Esophagus mucosa (tissue), 1 donor: ENCODE measurements at places on chromosomes 7 and 10.
A peak's percentile ranks its signal among the peaks of the same experiment; 100 is the strongest.

DNA sequence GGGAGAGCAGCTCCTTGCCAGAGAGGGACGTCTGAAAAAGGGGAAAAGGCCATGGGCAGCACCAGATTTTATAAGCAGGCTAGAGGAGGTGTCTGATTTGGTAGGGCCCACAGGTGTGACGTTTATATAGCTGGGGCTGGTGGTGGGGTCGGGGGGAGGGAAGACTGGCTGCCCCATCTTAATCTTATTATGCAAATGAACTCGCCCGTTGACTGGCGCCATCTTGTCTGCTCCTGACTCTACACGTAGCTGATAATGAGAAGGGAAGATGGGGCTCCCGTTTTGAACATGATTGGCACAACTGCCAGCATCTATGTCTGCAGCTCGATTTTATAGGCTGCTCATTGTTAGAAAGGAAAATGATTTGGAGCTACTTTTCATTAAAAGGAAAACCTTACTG is 28.6 kb upstream of the CADPS2 start:
- ATAC-seq = no peak

- no peak for ATAC-seq
Observed at GRCh38 chr10:56623064-56623463, 262.0 kb upstream of the ZWINT start.

DNA sequence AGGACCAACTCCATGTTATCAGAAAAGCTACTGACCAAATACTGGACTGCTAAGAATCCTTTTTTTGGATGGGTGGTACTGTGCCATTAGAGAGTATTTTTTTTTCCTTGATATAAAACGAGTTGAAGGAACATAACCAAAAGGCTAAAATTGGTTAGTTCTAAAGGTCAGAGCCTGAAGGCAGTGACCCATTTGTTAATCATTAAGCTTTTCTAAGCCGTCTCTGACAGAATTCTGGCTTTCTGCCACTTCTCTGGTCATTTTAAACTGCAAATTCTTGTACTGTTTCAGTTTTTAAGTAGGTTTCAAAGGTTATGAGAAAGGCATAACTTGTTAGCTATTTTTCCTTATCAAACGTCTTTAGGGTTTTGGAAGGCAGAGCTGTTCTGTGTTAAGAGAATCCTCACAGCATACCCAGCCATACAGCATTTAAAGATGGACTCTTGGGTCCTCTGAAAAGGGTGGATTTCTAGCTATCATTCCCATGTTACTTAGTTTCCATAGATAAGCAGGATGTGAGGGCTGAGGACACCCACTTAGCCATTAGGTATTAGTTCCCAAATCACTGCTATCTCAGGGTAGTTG is 196.8 kb downstream of the RNLS start:
- no peak for ATAC-seq

DNA sequence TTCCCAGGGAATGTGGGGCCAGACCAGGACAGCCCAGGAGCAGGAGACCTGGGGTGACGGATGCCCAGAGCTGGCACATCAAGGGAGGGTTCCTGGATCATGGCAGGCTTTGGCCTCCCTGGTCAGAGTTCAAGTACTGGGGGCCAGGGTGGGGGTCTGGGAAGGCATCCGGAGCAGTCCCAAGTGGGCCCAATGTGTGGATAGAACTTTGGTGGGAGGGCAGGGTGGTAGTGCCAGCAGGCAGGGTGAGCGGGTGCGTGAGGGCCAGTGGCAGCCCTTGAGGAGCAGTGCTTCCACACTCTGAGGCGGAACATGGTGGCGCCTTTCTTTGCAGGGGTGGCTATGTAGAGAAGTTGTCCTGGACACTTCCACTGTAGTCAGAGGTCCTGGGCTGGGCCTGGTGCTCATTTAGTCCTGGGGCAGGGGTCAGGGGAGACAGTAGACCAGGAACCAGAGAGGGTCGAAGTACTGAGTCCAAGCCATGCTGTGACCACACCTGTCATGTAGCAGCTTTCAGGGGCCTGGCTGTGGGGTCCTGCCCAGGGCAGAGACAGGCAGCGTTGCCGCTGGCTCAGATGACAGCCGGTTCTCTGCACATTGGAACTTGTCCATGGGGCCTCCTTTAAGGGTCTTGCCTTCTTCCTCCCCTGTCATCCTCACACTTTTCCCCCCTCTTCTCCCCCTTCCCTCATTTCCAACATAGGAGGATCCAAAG is 22.2 kb upstream of the CSGALNACT2 start:
- no peak for ATAC-seq

DNA sequence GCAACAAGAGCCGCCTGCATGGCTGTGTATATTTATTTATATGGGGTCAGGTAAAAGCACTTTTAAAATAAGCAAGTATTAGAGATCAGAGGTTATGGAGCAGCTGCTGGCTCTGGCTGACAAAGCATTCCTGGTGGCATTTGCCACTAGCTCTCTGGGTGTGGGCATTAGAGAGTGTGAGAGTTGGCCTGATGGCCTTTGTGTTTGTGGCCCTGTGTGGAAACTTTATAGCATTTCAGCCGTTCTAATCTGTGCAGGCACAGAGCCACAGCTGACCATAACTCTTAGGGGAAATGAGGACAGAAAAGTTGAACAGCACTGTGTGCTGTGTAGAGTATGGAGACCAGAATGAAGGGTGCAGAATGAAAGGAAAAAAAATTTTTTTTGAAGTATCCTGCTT is 118.9 kb downstream of the AUTS2 start:
- ATAC-seq = no peak

DNA sequence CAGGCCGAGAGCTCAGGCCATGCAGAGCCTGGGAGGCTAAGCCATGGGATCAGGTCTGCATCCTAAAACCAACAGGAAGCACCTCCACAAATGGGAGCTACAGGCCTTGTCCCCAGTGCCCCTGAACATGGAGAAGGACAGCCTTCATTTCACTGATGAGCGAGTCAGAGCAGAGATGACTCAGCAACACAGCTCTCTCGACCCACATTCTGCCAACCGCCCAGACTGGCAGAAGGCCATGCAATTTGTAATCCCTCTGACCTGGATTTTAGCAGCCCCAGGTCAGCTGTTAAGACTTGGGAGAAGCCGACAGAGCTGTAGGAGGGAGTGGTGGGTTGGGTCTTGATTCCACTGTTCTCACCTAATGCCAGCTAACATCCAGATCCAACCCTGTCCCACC is 25.5 kb downstream of the VOPP1 start:
- peak; percentile 83 for ATAC-seq

GRCh38 chr7:84677117-84677732 is 482.6 kb upstream of the SEMA3A start:
- ATAC-seq = no peak

GRCh38 chr7:836429-836828 is 4.2 kb downstream of the SUN1 start:
- ATAC-seq = peak; percentile 6

- no peak for ATAC-seq
Observed at GRCh38 chr7:151246851-151247580, 1.5 kb downstream of the SMARCD3 start.

DNA sequence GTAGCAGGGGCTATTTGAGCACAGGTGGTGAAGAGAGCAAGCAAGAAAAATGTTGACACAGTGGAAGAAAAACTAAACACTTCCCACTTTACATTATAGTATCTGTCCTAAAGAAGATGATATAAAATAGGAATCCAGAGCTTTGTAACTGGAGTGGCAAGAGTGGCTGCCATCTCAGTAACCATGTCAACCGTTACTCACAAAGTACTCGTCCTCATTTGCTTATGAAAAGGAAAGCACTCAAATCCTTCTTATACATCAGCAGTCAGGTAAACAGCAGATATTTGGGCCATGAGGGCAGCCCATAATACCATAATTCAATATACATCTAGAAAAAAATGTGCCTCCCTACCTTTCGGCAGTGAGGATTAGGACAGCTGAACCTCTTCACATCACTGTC is 70.1 kb downstream of the RNF216 start:
- no peak for ATAC-seq

DNA sequence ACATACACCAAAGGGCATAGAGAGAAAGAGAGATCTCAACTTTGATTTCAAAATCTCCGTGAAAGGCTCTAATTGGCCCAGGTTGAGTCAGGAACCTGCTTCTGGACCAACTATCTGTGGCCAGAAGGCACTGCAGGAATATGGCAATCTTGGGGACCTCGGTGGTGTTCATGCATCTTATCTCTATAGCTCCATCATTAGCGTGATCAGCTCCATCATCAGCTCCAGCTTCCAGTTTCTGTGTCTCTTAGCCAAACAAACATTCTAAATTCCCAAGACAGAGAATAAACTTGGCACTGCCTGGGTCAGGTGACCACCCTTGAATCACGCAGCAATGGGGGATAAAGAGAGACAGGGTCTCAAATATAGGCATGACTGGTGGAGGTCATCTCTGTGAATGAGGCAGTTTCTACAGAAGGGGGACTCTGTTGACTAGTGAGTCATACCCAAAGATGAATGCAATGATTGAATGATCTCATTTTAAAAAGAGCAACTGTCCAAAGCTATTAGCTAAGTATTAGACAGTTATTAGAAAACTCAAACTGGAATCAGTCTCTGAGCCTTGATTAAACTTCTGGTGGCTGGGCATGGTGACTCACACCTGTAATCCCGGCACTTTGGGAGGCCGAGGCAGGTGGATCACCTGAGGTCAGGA is 5.4 kb upstream of the NRF1 start:
- no peak for ATAC-seq

GRCh38 chr10:102994531-102995295 is 76.6 kb downstream of the CNNM2 start:
- no peak for ATAC-seq

GRCh38 chr7:71388181-71388580 is 256.2 kb downstream of the GALNT17 start:
- no peak for ATAC-seq

GRCh38 chr7:157686285-157686894 is 349.6 kb downstream of the DNAJB6 start:
- no peak for ATAC-seq

DNA sequence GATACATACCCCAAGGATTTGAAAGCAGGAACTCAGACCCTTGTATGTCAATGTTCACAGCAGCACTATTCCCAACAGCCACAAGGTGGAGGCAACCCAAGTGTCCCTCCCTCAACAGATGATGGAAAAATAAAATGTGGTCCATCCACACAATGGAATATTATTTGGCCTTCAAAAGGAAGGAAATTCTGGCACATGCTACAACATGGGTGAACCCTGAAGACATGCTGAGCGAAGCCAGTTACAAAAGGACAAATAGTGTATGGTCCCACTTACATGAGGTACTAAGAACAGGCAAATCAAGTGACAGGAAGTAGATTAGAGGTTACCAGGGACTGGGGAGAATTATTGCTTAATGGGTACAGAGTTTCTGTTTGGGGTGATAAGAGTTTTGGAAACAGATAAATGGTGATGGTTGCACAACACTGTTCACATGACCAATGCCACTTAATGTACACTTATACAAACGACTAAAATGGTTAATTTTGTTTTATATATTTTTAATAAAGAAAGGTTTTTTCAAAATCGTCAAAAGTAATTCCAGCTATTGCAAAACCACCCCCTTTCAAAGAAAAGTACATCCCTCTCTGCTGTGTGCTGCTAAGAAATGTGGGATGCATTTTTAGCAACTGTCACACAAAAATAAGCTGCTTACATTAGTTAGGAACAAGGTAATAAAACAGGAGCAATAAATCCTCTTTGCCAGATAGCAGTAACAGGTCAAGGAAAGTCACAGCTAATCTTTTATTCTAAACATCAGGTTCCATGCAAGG is 85.7 kb downstream of the GRB10 start:
- ATAC-seq = no peak

DNA sequence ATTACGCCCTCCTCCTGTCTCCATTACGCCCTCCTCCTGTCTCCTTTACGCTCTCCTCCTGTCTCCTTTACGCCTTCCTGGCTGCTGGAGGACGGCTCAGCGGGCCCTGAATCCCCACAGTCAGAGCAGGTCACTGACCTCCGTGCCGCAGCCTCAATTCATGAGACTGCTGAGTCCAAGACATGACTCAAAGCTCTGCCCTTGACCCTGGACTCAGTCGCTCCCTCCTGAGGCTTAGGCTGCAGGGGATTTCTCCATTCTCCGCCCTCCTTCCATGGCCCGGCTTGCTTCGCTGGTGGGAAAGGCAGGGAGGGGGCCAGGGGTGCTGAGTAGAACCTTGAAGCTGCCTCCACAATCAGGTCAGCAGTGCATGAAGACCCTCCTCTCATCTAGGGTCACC is 21.0 kb upstream of the FOXL3 start:
- ATAC-seq = no peak

DNA sequence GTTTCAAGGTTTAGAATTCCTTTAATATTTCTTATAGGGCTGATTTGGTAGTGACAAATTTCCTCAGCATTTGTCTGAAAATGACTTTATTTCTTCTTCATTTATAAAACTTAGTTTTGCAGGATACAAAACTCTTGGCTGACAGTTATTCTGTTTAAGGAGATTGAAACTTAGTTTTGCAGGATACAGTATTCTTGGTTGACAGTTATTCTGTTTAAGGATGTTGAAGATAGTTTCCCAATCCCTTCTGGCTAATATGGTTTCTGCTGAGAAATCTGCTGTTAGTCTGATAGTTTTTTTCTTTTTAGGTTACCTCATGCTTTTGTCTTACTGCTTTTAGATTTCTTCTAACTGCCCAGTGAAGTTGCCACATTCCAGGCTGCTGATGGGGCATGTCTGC is 186.8 kb downstream of the ITGB1 start:
- ATAC-seq = no peak

DNA sequence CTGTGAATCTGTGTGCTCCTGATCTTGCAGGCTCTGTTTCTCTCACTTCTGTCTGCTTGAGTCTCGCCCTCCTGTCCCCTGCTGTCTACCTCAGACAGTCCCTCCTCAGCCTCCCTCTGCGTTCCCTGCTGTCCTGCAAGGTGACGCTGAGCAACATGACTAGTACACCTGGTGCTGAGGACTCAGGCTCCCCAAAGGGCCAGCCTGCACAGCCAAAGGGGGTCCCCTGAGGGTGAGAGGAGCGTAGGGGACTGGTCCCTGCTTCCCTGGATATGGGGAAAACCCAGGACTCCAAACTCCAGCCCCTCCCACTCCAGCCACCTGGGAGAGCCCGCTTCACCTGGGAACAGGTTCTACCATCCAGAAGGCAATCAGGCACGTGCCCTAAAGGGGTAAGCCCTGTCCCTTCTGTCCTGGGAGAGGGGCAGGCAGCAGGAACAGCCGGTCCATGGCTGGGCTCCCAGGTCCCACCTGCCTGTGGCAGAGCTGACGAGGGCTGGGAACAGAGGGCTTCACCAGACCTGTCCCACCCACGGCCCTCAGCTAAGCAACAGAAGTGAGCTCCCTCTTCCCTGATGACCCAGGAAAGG is 156.5 kb downstream of the UBE2H start:
- ATAC-seq = no peak

GRCh38 chr10:97028126-97028831 is 157.5 kb downstream of the SLIT1 start:
- ATAC-seq = no peak

DNA sequence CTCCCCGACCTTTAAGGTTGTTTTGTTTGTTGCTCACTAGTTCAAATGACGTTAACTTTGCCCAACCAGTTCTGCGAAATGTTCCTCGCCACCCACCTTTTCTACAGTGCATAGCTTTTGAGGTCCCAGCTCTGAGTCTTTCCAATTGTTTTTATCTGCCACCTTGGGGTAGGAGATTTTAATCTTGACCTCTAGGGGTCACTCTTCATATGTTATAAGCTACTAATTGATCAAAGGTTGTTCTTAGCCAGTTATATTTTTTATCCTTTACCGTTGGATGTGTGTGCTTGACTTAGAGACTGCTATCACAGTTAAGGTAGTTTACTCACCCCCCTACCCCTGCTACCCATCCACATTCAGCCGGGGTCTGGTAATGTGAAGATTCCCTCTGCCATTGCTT is 372.4 kb downstream of the SUGCT start:
- no peak for ATAC-seq

- ATAC-seq = no peak
Observed at GRCh38 chr7:145313551-145313950, 477.7 kb upstream of the TPK1 start.
